ENCODE measurements at places on chromosomes 3 and 15.

DNA sequence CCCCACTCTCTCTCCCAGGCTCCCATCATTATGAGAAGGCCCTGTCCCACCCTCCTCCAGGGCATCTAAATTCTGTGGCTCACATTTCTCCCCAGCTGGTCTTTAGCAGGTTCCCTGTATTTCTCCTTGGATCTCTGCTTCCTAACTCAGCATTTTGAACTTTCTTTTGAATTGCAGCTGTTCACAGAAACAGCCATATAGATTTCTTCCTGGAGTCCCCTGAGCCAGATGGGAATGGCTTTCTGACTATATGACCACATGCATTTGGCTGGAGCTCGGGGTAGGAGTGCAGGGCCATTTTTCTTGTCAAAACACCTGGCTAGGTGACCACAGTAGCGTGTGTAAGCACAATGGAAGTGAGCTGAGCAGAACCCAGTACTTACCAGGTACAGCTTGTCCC lies 22.0 kb downstream of the RBP2 start:
- DNase-seq, result peak; percentile 8

- no peak for DNase-seq
These were observed 24.3 kb downstream of the SIAH2 start for GRCh38 chr3:150738688-150739087.

- no peak for DNase-seq
These were observed 334.9 kb downstream of the NEK10 start for GRCh38 chr3:27034255-27034654.

DNA sequence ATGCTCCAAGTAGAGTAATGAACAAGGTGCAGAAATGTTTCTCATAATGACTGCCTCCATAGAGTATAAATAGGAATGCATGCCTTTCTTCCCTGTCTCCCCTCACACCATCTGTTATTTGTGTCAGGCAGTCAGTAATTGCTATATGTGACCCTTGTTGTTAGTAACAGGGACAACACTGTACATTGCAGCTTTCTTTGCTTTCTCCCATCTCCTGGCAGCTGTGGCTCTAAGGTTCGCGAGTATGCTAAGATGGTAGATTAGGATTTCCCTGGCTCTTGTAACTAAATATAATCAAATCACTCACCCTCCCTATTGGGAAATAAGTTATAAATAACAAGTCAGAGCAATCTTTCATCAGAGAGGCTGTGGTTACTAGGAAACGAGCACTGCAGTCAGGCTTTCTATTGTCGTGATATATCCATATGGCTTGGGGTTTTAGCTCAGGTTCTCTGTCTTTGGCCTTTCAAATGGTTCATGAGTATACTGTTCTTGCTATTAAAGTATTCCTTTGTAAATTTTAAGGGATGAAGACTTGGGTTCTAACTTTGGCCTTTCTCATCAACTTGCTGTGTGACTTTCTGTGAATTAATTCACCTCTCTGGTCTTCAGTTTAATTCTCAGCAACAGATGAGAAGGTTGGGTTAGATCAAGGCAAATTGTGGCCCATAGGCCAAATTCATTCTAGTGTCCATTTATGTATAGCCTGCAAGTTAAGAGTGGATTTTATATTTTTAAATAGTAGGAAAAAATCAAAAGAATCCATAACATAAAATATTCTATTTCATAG lies 8.1 kb upstream of the MINDY4B start:
- no peak for DNase-seq

DNA sequence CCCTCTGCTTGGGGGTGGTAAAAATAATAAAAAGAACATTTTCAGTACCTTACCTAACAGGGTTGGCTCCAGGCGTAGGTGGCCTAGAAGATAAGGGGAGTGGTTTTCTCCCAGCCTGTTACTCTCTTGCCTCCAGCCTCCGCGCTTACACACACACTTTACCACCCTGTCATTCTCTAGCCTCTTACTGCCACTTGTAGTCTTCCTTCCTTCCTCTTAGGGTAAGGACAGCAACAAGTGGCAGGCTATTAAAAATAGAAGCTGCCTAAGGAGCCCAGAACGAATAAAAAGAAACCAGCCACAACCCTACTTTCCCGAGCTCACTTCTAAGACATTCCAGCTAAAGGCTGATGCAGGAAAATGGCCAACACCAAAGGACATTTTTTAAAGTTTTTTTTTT lies 9.6 kb upstream of the LIPH start:
- no peak for DNase-seq

- peak; percentile 1 for DNase-seq
These were observed 20.1 kb upstream of the ZCWPW2 start for GRCh38 chr3:28328188-28329151.

DNA sequence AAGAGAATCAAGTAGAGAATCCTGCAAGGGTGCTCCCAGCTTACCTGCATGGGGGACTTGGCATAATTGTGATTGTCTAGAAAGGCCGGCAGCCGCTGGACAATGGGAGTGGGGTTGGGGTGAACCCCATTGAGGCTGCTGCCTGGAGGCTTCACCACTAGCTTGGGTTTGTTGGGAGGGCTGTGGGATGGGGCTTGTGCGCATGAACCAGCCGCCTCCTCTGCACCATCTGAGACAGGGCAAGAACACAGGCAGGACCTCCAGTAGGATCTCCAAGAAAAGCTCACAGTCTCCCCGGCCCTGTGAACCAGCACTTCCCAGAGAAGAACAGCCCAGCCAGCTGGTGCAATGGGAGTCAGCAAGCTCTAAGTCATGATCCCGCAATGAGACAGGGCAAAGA lies 39.8 kb downstream of the SEMA3G start:
- no peak for DNase-seq

- no peak for DNase-seq
These were observed 41.1 kb upstream of the GNB5 start for GRCh38 chr15:52232327-52232726.

GRCh38 chr3:52784931-52785590 lies 7.7 kb downstream of the ITIH1 start:
- DNase-seq, result no peak

- no peak for DNase-seq
These were observed 166.9 kb upstream of the FAM3D start for GRCh38 chr3:58833491-58833890.

GRCh38 chr3:36891701-36892160 lies 53.1 kb downstream of the TRANK1 start:
- no peak for DNase-seq

DNA sequence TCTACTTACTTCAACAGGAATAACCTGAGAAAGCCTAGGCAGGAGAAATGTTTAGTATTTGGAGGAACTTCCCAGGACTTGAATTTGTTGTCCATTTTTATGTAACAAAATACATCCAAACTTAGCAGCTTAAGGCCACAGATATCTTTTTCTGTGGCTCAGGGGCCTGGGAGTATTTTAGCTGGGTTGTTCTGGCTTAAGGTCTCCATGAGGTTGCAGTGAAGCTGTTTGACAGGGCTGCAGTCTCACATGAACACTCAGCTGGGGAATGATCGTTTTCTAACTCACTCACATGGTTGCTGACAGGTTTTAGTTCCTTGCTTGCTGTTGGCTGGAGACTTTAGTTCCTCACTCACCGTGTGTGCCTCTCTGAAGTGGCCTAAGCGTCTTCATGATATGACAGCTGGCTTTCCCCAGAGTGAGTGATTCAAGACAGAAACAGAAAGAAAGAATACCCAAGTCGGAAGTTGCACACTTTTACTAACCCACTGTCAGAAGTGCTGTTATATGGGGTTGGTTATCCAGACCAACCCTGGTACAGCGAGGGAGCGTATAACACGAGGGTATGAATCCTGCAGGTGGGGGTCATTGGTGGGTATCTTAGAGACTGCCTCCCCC lies 229.7 kb upstream of the TBL1XR1 start:
- DNase-seq, result no peak

DNA sequence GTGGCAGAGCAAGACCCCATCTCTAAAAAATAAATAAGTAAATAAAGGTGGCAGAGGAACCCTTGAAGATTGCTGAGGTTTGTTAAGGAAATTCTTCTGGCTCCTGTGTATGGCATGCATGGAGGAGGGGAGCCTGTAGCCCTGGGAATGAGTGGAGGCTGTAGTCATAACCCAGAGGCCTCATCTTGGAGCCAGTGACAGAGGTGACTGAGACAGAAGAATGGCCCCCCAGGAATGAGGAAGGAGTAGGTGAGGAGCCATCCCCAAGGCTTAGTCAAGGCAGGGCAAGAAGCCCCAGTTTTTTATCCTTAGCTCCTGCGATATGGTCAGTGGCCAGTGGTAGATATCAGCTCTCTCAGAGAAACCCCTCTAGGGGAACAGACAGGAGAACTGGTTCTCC lies 46.5 kb downstream of the BSN start:
- DNase-seq, result no peak

- DNase-seq, result no peak
These were observed 300.2 kb upstream of the GPR149 start for GRCh38 chr3:154730186-154730585.

DNA sequence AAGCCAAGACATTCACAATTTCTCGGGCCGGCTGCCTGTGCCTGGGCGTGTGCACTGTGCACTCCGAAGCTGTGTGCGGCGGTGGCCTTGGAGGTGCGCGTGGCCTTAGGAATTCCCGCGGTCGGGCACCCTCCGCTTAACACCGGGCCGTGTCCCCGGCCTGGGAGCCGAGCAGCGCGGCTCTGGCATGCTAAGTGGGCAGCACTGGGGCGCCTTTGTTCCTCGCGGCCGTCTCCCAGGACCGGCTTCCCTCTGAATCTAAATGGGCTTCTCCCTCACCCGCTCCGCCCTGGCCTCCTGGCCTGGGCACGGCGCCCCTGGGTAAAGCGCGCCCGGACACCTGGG lies 498 bp upstream of the ARNT2 start:
- DNase-seq, result peak; percentile 53

- no peak for DNase-seq
These were observed 883 bp downstream of the RTP4 start for GRCh38 chr3:187369089-187369447.

DNA sequence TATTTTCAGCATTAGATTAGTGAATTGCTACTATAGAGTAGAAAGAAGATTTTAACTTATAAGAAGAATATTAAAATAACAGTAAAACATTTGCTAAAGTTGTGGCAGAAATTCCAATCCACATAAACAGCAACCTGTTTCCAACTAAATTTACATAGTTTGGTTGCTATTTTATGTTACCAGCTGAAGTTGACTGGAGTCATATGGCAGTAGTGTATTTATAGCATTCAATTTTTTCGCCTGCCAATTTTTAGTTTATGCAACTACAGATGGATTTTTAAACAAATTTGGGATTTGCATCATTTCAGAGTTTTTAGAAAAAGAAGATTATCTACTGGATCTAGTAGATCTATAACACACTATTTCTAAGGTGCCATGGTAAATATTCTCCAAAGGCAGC lies 332.5 kb upstream of the BCHE start:
- no peak for DNase-seq

- peak; percentile 12 for DNase-seq
These were observed 300.4 kb downstream of the RBMS3 start for GRCh38 chr3:29581311-29581710.

- DNase-seq, result no peak
These were observed 22.7 kb upstream of the FRMD4B start for GRCh38 chr3:69408542-69408941.

GRCh38 chr3:126855374-126855773 lies 127.5 kb upstream of the PLXNA1 start:
- no peak for DNase-seq

GRCh38 chr15:70284438-70285214 lies 186.9 kb upstream of the TLE3 start:
- DNase-seq, result peak; percentile 22

- no peak for DNase-seq
These were observed 44.6 kb downstream of the CCNL1 start for GRCh38 chr3:157115069-157116006.

DNA sequence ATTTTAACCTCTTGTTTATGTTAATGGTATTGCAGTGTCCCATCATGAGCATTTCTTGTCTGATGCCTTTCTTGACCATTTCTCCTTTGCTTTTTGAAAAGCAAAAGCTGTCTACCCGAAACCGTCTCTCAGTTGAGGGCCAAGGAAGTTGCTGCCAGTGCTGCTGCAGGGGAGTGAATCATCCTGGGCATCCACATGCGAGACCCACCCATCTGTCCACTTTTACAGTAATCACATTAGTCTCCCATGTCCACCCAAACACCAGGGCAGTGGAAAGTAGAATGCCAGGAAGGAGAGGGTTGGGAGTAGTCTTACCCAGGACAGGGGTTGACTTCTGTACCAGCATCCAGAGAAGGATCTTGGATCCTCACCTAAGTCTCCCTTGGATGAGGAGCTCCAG lies 48.6 kb upstream of the TEX264 start:
- DNase-seq, result peak; percentile 42

All from NCI-H69 (cell line).